Tongue (tissue), 3 donors: ENCODE measurements at places on chromosomes 16 and 17.

GRCh38 chr17:20074001-20074400, 64.8 kb downstream of the SPECC1 start:
- DNase-seq, result no peak

- DNase-seq, result no peak
Measured at GRCh38 chr17:72955391-72956140, 136.9 kb downstream of the SLC39A11 start.

DNA sequence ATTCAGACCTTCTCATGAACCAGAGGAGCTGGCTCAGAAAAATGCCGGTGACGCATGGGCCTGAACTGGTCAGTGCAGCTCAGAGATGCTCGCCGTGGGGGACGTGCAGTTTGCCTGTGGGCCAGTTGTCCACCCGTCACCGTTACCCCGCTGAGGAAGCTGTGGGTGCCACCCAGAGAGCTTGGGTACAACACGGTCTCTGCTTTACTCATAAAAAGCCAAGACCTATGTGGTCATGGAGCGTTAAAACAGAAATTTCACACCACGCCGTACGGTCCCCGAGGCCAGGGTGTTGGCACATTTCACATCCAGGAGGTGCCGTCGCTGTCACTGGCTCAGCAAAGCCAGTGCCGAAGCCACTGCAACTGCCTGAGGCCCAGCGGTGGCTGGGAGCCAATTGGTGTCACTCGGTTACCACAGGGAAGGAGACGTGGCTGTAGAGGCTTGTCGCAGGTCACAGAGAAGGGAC, 120.9 kb downstream of the METRNL start:
- DNase-seq, result peak; percentile 66

DNA sequence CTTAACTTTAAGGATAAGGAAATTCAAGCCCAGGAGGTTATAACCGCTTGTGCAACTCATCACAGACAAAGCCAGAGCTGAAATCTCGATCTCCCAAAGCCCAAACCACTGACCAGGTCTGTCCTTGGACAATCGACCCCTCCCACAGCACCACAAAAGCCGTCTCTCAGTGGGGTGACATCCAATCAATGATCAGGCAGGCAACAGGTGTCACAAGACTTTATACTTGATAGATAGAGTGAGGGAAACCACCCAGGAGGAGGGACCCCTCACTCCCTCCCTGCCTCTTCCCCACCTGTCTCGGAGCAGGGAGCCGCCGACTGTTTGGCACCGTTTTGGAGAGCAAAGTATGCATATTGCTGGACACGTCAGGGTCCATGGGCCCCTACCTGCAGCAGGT, 14.5 kb upstream of the SDR42E2 start:
- no peak for DNase-seq

- DNase-seq, result no peak
Measured at GRCh38 chr17:52027081-52027480, 131.4 kb downstream of the CA10 start.

DNA sequence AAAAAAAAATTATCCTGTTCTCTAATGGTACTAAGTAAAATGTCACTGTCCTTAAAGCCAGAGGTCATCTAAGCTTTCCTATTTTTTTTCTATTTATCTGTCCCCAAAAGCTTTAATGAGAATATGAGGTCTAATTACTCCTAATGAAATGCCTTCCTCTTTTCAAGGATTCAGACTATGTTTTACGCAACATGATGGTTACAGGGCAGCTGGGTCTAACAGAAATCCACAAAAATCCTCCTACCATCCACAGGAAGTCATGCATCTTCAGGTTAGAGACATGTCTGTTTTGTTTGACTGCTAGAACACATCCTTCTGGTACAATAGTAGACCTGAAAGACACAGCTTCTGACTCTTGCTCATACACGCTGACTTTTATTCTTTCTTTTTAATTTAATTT, 29.7 kb upstream of the NSRP1 start:
- no peak for DNase-seq

DNA sequence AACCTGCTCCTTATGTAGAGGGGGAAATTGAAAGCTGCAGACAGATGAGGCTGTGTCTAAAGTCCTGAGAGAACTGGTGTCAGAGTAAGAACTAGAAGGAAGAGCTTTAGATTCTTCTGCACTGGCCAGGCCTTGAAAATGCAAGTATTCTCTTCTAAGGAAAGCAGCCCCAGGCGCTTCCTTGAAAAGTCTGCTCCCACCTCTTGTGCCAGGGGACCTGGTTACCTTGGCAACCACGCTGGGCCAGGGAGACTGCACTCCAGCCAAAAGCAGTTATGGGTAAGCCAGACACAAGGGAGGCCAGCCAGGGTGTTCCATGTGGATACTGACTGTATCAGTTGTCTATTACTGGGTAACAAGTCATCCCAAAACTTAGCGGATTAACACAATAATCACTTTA, 228.6 kb upstream of the SDK2 start:
- no peak for DNase-seq

DNA sequence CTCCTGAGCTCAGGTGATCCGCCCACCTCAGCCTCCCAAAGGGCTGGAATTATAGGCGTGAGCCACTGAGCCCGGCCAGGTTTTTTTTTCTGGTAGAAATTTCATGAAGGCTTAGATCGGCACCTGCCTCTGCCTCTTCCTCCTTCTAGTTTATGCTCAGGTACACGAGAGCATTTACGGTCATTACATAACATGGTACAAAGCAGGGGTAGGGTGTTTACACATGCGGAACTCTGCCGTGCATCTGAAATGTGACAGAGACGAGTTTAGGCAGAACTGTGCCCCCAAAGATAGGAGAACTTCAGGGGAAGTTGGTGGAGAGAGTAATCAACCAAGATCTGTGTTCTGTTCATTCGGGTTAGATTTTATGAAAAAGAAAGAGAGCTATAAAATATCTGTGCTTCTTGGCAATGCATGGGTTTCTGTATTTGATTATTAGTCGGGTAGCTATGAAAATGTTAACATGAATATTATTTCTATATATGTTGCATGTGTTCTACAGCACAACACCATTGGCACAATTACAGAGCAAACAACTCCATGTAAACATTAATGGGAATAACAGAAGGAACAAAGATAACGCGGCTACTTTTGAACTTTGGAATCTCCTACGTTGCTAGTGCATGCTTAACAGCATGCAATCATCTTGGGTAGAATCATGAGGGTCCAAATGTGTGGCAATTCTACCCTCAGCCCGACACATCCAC, 23.5 kb upstream of the MAP2K6 start:
- no peak for DNase-seq

DNA sequence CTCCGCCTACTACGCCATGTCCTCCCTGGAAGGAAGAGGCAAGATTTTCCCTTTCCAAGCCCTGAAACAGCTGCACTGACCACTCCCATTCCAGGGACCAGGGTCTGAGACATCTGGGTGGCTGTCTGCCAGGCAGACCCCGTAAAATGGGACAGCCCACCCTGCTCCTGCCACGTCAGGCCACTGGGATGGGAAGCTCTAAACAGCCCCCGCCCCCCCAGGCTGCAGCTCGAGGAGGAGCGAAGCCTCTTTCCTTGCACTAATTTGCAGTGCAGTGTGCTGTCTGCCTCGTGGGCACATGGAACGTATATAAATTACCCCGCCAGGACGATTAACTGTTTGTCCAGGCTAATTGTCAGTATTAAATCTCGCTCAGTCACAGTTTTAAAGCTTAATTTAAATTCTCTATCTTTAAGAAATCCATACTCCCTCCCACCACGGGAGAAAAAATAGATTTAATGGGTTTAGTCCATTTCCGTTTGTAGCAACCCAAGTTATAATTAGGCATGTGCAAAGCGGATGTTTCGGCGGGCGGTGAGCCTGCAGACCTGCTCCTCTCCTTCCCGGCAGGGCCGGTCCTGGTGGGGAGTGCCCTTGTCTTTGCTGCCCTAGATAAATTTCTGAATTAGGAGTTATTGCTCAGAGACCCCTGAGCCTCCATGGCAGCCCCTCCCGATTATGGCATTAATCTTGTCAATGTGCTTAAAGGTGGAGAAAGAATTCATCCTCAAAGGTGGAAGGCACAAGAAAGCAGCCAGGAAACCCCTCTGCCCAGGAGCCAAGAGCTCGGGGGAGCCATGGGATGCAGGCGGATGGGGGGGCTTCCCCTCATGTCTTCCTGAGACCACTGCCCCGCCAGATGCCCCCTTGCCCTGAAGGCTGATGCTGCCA, 268.0 kb upstream of the TNRC6C start:
- peak; percentile 92 for DNase-seq

GRCh38 chr16:85286066-85286831, 174.0 kb upstream of the CIBAR2 start:
- peak; percentile 88 for DNase-seq

DNA sequence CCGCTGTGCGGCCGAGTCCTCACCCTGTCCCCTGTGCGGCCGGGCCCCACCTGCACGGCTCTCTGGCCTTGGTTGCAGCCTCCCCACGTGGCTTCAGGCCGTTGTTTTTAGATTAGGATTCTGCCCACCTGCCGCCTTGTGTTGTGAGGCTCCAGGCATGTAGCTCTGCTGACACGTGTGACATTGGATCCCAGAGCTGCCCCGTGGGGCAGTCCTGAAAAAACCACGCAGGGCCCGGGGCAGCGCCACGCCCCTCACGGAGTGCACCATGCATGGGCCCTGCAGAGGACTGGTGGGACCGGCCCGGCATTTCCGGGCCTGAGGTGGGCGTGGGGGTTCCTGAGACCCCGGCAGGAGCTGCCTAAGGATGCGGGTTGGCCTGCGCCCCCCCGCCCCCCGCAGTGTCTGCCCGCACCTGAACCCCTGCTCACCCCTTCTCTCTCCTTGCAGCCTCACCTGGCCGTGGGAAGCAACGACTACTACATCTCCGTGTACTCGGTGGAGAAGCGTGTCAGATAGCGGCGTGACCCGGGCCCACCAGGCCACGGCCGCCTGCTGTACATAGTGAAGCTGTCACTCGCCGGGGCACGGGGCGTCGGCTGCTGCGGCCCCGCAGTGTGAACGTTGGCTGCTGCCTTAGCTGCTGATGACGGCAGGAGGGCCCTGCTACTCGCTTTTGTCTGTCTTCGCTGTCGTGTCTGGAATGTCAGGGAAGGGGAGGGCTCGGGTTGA, 27.7 kb upstream of the CHMP6 start:
- DNase-seq, result peak; percentile 31

GRCh38 chr17:80277751-80278671, 17.4 kb downstream of the RNF213 start:
- DNase-seq, result no peak

GRCh38 chr17:46873941-46874645, 22.7 kb downstream of the WNT9B start:
- no peak for DNase-seq

DNA sequence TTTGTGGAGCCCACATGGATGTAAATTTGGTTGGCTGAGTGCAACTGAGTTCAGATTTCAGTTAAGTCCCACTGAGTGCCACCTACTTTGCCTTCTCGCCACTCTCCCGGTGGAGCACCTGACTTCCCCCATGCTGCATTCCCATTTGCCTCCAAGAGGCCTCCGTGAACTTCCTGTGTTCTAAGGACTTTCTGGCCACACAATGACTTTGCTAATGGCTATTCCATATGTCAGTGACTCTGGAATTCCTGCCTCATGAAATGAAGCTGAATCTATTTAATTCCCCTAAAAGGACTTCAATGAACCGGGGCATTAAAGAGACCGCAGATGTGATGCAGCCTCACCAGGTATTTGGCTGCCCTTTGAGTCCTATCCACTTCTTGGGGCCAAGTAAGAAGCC, 29.9 kb downstream of the ABCC12 start:
- DNase-seq, result no peak

- DNase-seq, result peak; percentile 97
Measured at GRCh38 chr17:38748149-38748891, at the start of gene PCGF2. Gene PCGF2, minus strand, starts transcription at chr17:38748336. Its CDS starts 7,934 bp downstream, at chr17:38740402.

DNA sequence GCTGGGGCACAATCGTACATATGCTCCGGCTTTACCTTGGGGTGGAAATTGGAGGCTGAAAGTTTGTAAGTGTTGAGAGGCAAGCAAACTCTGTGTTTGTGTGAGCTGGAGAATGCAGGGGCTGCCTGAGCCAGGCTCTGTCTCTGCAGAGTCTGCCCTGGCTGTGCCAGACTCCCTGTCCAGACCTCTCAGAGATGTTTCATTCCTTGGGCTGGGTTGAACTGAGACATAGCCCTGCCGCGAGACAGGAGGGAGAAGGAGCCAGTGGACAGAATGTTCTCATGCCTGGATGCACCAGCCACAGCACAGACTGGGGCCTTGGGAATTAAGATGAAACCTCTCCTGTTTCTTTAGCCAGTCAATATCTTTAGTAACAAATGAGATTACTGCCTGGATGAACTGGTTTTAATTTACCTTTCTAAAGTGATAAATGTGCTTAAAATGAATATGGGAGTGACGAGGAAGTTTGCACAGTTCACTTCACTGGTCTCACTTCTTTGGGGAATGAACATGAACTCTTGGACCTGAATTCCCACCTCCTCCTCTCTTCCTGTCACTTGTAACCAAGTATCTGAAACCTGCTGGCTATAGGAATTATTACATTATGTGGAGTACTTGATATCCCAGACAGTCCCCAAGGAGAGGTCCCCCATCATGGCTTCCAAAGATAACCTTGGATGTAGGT, 40.1 kb downstream of the YPEL2 start:
- DNase-seq, result no peak

DNA sequence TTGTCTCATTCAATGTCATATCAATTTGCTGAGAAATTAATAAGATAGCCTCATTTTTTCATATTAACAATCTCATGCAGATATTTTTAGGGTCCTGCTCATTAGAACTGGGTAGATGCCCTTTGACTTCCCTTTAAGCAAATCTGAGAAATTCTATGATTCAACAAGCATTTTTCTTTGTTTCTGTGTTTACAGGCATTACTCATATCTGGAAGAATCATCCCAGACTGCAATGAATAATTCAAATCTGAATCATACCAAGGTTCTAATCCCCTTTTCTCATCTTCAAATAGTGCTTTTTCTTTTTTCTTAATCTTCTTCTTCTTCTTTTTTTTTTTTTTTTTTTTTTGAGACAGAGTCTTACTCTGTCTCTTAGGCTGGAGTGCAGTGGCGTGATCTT, 69.2 kb upstream of the KIFC3 start:
- DNase-seq, result no peak

GRCh38 chr17:57142925-57143324, 57.9 kb downstream of the AKAP1 start:
- DNase-seq, result no peak
